NCI-H2171 treated with DMSO at 0.1 percent for 48 hours (cell line): ENCODE measurements at places on chromosomes 13 and 19.

GRCh38 chr13:64718116-64718515 is 2512.0 kb downstream of the PCDH9 start:
- DNase-seq: no peak

GRCh38 chr19:11089254-11090013 is at the start of gene LDLR:
TSS of gene LDLR (plus strand) at chr19:11089463. CDS start at chr19:11089549, 86 bp downstream.
- peak; percentile 94 for DNase-seq

DNA sequence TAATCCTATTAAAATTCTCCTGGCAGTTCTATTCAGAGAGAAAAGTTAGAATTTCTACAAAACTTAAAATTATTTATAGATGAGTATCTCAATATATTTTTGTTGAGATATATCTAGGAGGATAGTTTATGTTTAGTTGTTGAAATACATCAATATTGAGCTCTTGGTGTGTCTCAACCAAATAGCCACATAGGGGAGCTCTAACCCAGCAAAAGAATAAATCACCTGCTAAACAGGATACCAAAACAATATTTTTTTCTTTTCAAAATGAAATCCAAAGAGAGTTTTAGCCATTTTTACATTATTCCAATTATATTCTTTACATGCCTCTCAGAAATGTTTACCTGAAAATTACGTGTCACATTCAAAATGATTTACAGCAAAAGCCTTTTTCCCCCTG is 954.7 kb downstream of the SLITRK6 start:
- peak; percentile 4 for DNase-seq

DNA sequence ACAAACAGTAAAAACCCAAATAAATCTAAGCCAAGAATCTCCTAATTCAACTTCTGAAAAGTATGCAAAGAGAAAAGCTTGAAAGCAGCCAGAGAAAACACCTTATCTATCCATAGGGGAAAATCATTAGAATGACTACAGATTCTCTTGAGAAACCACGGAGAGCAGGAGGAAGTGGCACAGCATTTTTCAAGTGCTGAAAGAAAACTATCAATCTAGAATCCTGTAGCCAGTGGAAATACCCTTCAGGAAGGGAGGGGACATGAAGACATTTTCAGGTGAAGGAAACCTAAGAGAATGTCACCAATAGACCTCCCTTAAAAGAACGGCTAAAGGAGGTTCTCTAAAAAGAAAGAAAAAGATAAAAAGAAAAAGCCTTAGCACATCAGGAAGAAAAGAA is 66.2 kb upstream of the XPO4 start:
- no peak for DNase-seq

GRCh38 chr19:46745521-46746280 is at the start of gene FKRP:
TSS of gene FKRP (plus strand) at chr19:46746057. CDS start at chr19:46755451, 9,394 bp downstream.
- DNase-seq: no peak

DNA sequence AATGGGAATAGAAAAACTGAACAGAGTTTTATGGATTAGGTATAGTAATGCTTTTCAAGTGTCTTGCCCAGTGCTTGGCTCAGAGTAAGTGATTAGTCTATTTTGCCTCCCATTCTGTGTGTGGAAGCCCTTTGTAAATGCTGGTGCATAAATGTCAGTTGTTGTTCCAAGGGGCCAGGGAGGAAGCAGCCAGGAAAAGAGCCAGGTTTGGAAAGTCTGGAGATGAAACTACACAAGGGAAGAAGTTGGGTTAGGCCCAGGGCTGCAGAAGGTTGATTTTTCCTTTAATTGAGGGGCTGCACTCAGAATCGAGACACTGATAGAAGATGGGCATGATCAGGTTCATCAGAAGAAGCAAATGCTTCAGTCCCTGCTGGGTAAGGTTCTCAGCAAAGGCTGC is 484.0 kb downstream of the OLFM4 start:
- DNase-seq: no peak

- no peak for DNase-seq
Measured at GRCh38 chr19:1613146-1613545, 7.9 kb upstream of the UQCR11 start.

GRCh38 chr13:106367361-106367971 is 168.0 kb downstream of the EFNB2 start:
- no peak for DNase-seq

- DNase-seq: no peak
Measured at GRCh38 chr19:17455308-17456123, 5.2 kb downstream of the NXNL1 start.

DNA sequence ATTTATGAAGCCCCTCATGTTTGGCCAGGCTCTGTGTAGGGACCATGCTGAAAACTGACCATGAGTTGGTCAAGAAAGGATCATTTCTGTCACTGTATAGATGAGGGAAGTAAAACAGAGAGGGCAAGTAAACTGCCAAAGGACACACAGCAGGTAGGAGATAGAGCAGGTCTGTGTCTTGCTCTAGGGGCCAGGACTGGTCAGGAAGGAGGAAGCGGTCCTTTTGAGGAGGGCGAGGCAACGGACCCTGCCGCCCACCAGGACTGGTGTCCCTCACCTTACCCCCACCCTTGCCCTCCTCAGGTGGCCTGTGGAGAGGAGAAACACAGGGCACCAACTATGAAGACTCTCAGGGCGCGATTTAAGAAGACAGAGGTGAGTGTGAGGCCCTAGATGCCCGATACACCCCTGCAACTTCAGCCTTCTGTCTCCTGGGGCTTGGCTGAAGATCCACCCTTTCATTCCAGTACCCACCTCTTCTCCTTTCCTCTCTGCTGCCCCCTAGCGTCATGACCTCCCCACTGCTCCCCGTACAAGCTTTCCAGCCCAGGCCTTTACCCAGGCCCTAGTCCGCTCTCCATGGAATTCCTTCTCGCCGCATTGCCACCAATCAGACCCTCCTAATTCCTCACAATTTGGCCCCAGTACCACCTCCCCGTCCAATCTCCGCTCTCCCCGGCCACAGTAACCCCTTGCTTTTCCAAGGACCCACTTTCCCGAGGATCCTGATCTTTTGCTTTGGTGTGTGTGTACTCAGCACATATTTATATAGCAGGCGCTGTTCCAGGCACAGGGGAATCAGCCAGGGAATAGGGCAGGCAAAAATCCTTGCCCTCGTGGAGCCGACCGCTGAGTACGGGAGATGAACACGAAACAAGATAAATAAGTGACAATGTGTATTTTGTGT is 3.9 kb downstream of the ANKRD24 start:
- peak; percentile 77 for DNase-seq

DNA sequence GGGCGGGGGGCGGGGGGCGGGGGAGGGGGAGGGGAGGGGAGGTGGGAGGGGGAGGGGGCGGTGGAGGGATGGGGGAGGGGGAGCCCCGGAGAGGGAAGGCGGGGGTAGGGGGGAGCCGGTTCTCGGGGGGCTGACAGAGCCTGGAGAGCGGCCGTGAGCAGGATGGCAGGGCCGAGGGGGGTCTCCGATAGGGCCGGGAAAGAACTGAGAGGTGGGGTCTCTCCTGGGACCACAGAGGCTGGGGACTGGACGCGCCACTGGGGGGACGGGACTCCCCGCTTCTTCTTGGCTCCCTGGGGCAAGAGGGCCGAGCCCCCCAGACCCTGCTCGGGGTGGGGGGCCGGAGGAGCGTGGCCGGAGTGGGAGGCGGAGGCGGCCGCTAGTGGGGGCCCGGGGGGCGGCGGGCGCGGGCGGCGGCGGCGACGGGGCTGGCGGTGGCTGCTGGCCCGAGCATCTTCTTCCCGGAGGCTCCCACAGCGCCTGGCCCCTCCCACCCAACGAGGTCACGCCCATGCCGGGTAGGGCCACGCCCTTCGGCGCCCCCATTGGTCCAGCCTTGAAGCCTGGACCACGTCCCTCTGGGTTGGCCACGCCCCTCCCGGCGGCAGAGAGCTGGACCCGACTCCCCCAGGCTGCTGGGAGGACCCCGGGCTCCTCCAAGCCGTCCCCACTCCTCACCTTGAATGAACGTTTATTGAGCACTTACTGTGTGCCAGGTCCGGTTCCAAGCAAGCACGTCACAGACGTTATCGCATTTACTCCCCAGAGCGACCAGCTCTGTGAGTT is at the start of gene NOVA2:
Gene NOVA2, minus strand, starts transcription at position 313 of the 786 bp plus-strand sequence. CDS start 514 bp downstream, outside the sequence.
- peak; percentile 65 for DNase-seq

- no peak for DNase-seq
Measured at GRCh38 chr19:55598034-55598433, 1.3 kb downstream of the FIZ1 start.

GRCh38 chr19:17726964-17727773 is 7.9 kb downstream of the MAP1S start:
- no peak for DNase-seq
